ENCODE measurements at places on chromosomes 7 and 10.

- DNase-seq: no peak
These were observed 879 bp upstream of the VPS41 start for GRCh38 chr7:38909870-38910269.

- DNase-seq: no peak
These were observed 242.6 kb downstream of the CNTNAP2 start for GRCh38 chr7:146359176-146359575.

GRCh38 chr10:132898391-132899053 lies 43.8 kb downstream of the CFAP46 start:
- no peak for DNase-seq

- no peak for DNase-seq
These were observed 224.0 kb upstream of the FERD3L start for GRCh38 chr7:19369182-19369581.

GRCh38 chr10:102511583-102512274 lies 8.0 kb downstream of the SUFU start:
- DNase-seq: no peak

DNA sequence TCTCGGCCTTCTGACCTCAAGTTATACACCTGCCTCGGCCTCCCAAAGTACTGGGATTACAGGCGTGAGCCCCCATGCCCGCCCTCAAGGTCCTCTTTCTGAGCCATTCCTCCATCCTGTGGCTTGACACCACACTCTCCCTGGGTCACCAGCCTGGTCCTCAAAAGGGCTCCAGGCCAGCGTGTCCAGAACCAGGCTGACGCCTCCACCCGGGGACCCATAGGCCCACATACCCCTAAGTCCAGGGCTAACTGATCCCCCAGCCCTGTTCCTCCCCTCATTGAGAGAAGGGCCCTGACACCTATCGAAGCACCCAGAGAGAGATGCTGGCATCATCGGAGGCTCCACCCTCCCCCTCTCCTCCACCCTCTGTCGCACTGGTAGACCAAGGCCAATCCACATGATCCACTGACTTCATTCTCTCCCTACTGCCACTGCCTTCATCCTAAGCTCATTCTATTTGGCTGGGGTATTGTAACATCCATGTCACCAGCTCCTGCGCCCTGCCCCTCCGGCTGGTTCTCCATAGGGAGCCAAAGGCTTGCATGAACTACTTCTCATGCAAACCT lies 46.7 kb downstream of the TMEM270 start:
- no peak for DNase-seq

DNA sequence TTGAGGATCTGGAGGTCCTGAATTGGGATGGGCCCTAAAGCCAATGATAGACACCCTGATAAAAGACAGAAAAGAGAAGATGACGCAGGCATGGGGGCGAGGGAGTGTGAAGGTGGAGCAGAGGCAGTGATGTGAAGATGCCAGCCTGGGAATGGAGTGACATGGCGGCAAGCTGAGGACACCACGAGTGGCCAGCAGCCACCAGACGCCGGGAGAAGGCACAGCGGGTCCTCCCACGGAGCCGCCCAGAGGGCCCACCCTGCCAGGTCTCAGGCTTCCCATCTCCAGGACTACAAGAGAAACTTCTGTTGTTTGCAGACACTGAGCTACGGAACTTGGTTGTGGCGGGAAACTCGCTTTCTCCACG lies 44.9 kb downstream of the DPYSL4 start:
- no peak for DNase-seq

DNA sequence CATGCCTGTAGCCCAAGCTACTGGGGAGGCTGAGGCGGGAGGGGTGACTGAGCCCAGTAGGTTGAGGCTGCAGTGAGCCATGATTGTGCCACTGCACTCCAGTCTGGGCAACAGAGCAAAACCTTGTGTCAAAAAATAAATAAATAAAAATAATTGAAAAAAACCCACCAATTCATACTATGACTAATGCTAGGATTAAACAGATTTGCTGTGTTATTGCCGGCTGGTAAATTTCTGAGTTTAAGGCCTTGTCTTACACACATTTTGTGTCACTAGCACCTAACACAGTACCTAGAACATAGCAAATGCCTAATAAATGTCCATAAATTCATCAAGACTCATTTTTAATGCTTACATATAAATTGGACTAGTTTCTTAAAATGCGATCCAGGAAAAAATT lies 8.7 kb downstream of the ESYT2 start:
- DNase-seq: no peak

- no peak for DNase-seq
These were observed 44.3 kb upstream of the ZC3HAV1 start for GRCh38 chr7:139153832-139154231.

DNA sequence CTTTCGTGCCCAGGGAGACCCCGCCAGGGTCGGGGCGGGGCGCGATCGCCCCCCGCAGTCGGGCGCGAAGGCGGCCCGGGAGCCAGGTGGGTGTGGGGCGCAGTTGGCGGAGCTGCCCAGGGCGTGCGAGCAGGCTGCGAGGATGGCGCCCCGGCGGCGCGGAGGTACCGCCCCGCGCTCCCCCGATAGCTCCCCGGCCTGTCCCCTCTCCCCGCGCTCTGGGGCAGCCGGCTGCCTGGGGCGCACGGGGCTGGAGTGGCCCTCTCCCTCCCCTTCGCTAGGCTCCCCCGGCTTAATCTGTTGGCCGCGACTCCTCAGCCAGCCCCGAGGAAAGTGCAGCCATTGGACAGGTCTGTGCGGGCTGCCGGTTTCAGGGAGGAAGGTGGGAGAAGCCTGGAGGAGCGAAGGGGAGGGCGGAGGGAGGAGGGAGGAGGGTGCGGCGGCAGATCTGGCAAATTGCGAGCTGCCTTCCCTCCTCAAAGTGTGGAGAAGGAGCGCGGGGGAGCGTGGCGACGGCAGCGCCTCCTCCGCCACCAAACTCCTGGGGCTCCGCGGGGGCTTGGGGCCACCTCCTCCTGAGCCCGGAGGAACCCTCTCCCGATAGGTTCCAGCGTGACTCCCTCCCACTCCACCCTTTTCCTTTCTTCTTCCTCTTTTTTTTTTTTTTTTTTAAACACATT lies 361 bp upstream of the PLXDC2 start:
- no peak for DNase-seq

DNA sequence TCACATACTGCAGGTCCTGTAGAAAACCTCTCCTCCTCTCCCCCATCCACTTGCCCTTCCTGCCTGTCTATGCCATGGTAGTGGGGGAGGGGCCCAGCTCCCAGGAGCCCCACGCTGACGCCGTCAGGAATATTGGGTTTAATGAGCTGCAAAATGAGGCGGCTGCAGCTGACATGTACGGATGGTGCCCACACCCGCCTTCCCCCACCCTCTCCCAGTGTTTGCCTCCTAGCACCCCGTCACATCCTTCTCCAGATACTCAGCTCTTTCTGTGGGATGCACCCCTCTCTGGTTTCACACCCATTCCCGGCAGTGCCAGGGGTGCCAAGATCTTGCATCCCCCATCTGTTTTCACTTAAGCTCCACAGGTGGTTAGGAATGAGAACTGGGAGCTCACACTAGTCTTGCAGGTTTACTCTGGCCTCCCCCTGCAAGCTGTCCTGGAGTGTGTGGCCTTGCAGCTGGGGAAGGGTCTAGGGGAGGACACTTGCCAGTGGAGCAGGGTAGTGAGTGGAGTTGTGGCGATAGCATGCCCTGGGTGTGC lies 26.1 kb downstream of the GBX1 start:
- DNase-seq: no peak

GRCh38 chr10:17033529-17034260 lies 95.9 kb downstream of the CUBN start:
- peak; percentile 84 for DNase-seq

- DNase-seq: no peak
These were observed 18.7 kb downstream of the LCOR start for GRCh38 chr10:96850825-96851224.

DNA sequence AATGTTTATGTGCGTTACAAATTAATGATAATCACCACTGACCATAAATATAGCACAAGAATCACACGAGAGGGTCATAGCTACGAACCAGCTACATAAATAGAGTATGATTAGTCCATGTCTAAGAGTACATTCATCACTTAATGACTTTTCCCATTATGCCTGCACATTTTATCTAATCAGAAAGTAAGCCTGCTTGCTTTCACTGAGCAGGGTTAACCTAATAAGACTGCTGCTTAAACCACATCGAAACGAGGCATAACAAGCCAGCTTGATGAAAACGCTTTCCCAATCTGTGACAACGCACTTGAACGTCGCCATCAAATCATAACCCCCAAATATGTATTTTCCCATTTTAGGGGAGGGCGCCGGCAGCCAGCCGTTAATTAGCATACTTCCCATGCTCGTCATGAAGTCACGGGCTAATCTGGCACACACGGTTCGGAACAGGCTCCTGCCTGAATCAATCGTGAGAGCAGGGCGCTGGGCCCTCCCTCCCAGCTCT lies 71.5 kb downstream of the EBF3 start:
- DNase-seq: no peak

- no peak for DNase-seq
These were observed 141.6 kb downstream of the THSD7A start for GRCh38 chr7:11690395-11690794.

DNA sequence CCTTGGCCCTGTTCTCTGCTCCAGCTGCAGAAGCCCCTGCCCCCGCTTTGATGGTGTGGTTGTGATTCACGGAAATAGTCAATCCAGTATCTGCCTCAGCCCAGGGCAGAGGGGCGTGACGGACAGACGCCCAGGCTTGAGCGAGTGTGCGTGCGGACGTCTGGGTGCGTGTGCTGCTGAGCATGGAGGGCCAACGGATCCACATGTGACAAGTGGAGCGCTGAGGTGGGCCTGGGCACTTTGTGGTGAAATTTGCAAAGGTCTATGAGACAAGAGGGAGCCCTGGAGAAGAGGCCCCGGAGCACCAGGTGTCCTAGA lies 94.4 kb downstream of the WDR37 start:
- DNase-seq: no peak

DNA sequence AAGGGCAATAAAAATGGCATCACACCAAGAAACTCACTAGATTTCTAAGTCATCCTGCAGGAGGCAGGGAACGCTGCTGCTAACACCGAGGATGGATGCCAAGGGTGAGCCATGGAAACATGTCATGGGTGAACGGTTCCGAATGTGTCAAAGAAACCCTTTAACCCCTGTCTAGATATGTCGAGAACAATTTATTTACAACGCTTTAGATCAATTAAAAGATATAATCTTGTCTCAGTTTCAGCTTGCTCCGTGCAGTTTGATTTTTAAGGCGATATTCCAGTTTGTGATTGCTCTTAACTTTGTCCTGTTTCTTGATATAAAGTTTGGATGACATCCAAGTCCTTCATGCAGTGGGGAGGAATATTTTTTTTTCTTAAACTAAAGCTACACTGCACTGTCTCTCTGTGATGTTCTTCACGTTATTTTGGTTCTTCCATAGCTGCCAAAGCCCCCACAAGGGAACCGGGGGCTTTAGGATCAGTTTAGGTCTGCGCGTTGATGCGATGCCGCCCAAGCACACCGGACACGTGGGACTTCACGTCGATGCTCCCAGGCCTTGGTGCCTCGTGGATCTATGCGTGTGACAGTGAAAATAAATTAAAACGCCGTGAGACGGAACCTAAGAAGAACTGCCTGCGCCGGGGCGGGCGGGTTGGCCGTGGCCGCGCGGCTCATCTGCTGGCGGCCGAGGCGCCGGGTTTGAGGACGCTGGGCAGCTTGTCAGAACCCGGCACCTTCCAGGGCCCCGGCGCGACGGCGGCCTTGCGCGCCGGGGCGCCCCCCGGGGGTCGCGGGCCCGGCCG lies 220.3 kb downstream of the PHTF2 start:
- no peak for DNase-seq

DNA sequence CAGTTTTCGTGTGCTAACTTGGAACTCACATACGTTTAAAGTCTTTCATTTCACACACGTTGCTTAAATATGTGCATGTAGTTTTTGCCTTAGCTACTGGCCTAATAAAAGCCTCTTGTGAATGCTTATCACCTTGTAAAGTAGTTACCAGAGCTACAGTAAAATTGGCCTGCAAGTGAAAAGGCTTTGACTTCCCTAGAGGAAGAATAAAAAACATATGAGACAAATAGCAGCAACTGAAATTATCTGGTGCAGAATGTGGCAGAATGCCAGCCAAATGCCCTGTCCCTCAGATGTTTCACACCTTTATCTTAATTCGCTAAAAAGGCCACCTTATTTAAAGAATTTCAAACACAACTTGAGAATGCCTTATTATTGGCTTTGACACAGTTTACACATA lies 28.1 kb upstream of the RPA3 start:
- no peak for DNase-seq

- DNase-seq: no peak
These were observed 1.1 kb upstream of the PPP1R9A start for GRCh38 chr7:94906065-94906851.

- DNase-seq: no peak
These were observed 16.7 kb upstream of the SUN1 start for GRCh38 chr7:815284-816216.

DNA sequence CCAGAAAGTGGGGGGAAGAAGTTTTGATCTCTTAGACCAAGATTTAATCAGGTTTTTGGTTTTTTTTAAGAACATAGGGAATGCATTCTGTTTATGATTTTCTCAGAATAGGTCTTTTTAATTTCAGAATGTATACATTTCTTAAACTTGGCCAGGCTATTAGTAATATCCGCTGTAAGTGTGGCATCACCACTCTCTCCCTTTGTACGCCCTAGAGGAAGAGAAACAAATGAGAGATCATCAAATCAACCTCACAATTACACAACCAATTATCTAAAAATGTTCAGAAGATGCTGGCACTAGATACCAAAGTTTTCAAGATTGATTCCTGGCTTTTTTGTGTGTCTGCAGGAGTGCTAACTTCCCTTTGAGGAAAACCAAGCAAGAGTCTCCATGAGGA lies 70.0 kb downstream of the KLF6 start:
- no peak for DNase-seq

- DNase-seq: peak; percentile 41
These were observed 35.4 kb upstream of the ZNF107 start for GRCh38 chr7:64630496-64630895.

GRCh38 chr7:127928222-127928621 lies 103.0 kb downstream of the LRRC4 start:
- no peak for DNase-seq

- DNase-seq: no peak
These were observed 52.3 kb downstream of the SKIDA1 start for GRCh38 chr10:21473135-21473534.

DNA sequence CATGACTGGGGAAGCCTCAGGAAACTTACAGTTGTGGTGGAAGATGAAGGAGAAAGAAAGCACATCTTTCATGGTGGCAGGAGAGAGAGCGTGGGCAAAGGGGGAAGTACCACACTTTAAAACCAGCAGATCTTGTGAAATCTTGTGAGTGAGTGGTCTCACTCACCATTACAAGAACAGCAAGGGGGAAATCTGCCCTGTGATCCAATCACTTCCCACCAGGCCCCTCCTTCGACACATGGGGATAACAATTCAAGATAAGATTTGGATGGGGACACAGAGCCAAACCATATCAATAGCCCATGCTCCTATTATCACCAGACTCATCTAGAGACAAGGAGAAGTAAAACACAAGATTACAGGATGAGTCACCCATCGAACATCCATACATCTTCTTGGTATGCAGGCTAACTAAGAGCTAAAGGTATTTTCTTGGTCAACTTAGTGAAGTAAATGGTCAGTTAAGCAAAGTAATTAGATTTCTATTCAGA lies 55.3 kb upstream of the YAE1 start:
- DNase-seq: no peak

- peak; percentile 59 for DNase-seq
These were observed 133.7 kb upstream of the RSU1 start for GRCh38 chr10:16950656-16951601.

Measured in Jurkat, Clone E6-1 (cell line).